T-cell (primary cell): ENCODE measurements at places on chromosomes 7 and 10.

DNA sequence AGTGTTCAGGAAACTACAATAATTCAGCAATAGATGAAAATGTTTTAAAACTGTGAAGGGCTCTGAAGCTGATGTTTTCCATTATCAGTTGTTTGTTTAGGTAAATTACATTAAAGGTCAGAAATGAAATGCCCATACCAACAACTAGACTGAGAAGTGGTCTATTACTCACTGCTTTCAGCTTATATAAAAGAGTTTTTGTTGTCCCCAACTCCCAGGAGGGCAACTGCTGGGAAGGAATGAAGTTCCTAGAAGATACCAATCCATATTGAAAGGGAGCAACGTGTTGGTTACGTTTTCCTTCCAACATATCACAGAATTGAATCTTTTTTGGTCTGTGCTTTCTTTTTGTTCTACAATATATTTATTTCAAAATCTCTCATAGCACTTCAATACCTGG, 330.6 kb upstream of the LRRN3 start:
- no peak for DNase-seq

GRCh38 chr7:66631471-66631870, 2.8 kb downstream of the KCTD7 start:
- no peak for DNase-seq

DNA sequence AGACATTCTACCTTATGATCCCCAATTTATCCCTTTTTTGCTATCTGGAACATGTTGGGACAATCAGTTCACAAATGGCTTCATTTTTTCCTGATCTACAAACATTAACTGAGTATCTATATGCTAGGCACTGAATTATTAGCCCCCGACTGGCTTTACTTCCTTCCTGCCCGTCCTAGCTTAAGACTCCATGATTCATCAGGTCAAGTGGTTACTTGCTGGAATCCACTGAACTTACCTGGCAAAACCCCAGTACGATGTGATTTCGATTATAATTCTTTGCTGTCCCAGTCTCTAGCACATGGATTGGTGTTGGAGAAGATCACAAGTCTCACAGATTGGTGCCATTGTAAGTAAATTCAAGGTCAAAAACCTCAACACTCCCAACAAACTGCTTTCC, 77.1 kb downstream of the ORC5 start:
- DNase-seq: no peak

DNA sequence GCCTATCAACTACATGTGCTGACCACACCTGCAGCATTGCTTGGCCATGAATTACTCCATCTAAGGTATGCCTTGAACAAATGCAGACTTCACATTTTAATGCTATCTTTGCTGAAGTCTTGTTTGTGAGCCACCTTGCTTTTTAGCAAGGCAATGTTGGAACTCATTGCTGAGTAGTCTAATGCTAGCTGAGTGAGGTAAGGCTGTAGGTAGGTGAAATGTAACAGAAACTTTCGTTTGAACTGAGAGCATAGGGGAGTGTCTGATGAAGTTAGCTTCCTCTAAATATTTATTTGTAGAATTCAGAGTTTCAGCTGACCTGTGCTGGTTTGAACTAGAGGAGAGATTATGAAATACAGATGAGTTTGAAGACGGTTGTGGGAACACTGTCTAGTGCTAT, 238.5 kb downstream of the SEMA3A start:
- no peak for DNase-seq

GRCh38 chr7:114929570-114929969, 7.7 kb downstream of the MDFIC start:
- no peak for DNase-seq

GRCh38 chr7:17302575-17303142, 4.2 kb downstream of the AHR start:
- no peak for DNase-seq

DNA sequence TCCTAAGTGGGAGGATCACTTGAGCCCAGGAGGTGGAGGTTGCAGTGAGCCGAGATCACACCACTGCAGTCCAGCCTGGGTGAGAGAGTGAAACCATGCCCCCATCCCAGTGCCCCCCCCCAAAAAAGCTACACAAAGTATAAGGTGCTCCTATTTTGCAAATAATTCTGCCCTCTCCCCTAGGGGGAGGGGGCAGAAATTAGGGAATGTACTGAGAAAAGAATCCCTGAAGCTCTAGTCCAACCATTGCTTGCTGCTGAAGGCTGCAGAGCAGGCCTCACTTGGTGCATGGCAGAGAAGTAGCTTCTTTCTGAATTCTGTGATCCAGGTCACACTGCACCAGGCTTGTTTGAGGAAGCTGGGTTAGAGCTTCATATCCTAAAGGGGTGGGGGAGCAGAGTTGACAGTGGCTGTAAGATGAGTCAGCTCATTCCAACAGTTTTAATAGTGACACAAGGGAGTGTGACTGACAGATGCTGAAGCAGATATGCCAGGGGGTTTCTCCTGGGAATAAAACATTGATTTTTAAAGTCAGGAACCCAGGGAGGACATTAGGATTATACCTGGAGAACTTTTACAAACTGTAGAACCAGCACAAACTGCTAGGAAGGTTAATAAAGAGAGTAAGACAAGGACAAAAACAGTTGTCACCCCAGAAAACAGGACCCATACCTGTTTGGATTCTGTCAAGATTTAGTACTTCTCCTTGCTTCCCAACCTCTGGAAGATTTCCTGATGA, 32.8 kb upstream of the STRIP2 start:
- DNase-seq: no peak

GRCh38 chr7:115689941-115690340, 340.6 kb downstream of the TFEC start:
- no peak for DNase-seq
